ENCODE measurements at places on chromosomes 12 and 14.

DNA sequence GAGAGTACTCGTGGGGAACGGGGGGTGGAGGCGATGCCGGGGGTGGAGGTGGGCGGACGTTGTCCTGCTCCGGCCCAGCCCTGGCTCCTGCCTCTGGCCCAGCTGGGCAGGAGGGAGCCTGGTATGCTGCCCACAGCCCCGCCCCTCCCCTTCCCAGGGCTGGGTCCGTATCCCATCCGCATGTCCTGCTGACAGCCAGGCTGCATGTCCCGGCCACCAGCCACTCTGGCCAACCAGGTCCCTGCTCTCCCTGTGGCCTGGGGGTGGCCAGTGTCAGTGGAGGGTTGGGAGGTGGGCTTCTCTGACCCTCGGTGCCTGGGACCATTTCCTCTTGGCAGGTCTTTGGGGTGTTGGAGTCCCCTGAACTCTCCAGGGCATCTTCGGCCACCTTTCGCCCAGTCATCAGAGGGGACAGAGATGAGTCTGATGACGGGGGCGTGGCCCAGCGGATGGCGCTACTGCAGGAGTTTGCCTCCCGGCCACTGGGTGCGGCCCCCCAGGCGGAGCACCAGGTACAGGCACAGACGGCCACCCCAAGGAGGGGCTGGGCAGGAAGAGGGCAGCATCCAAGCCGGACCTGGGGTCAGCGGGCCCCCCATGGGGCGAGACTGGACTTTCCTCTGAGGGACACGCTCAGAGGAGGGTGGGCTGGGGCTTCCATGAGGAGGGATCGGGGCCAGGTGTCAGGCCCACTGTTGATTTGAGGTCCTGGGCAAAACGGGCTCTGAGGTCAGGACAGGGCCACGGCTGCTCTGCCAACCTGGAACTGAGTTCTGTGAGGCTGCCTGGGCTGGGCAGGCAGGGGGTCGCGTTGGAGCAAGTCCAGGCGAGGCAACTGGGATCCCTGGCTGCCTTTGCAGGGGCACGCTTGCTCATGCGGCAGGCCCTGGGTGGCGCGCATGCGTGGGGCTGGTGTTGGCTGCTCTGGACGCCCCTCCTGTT lies 20.2 kb downstream of the CEP170B start:
- no peak for DNase-seq

- no peak for DNase-seq
These were observed 379.8 kb upstream of the PRICKLE1 start for GRCh38 chr12:42969355-42969754.

DNA sequence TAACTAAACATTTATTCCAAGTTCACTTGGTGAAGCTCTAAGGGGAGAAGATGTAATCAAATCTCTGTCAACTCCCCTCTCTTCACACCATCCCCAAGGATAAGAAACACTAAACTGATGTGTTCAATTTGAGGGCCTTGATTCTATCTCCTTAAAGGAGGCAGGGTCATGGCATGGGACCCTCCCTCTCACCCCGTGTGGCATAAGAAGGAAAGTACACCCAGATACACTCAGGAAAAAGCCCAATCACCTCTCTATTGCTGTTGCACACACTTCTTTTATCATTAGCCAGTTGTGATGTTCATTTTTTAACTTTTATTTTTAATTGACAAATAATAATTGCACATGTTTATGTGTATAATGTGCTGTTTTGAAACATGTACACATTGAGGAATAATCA lies 35.1 kb downstream of the WASHC3 start:
- no peak for DNase-seq

DNA sequence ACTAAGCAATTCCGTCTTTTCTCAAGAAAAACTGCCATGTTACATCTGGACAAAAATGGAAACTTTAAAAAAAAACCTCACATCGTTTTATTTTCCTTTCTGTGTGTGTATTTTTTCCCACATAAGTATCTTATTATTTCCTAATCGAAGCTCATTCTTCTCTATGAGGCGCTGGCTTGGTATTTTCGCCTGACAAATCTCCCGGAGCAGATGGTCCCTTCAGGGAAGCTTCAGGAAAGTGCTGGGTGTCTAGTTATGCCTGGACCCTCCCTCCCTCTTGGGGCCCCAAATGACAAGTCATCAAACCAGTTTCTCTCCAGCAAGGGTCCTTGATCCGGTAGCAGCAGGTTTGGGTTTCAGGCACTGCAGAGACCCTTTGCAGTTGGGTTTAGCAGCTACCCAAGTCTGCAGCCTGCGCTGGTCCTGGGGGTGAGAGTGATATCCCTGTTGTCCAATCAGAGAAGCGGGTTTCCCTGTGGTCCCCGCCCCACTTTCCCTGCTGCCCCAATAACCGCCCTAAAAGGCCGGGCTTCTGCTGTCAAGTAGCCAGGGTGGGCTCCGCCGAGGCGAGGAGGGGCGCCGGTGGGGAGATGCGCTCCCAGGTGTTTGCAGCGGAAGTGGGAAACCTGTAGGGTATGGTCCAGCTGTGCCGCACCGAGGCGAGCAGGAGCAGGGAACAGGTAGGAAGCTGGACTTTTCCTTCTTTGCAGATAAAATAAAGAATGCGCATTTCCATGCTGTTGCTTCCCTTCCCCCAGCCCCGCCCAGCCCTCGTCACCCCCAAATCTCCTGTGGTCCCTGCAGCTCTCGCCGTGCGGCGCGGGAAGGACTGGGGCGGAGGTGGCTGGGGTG lies at the start of gene CNTN1:
Gene CNTN1, plus strand, starts transcription at position 527 of the 852 bp plus-strand sequence.
- DNase-seq, result no peak

DNA sequence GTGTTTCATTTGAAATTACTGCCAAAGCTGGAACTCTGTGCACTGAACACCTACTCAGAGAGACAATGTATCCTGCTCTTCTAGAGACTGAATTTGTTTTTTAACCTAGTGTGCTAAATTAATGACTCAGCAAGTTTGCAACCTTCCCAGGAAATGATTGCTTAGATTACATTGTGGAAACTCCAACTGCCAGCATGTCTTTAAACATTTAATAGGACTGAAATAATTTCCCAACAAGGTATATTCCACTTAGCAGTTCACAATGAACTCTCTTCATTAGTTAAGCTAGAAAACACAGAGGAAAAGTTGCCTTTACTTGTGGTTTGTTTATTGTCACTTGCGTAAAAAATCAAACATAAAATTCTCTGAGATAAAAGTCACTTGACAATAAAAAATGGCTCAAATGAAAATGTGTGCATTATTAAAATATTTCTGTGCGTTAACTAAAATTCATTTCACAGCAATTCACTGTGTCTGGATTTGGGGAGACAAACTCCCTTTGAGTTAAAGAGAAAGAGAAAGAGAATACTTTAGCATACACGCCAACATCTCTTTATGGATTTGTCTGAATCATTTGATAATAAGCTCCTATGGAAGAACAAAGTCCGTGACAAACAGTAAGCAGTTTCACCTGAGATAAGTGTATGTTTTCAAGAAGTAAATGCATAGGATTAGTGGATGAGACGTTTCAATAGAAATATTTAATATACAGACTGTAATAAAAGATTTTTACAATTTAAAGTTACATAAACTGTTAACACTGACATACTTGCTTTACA lies 284.0 kb downstream of the PRKD1 start:
- no peak for DNase-seq

DNA sequence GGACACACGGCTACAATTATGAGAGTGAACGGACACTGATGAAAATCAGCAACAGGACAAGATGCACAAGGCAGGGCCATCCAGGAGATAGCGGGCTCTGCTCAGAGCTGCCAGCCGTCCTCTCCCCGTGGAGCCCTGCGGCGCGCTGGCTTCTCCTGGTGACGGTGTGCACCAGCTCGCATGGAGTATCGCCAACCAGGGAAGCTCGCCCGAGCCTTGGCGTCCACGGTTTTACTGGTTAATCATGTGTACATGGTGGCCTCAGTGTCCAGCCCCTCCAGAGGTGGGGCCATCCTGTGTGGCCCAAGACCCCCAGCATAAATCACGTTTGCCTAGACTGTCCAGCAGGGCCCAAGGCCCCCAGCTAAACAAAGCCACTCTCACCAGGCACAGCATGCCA lies 31.2 kb upstream of the DYNC1H1 start:
- DNase-seq, result no peak

GRCh38 chr14:24093207-24093900 lies 757 bp upstream of the PCK2 start:
- no peak for DNase-seq

GRCh38 chr12:100953677-100954076 lies 159.1 kb downstream of the ANO4 start:
- no peak for DNase-seq

- no peak for DNase-seq
These were observed 6.3 kb downstream of the ZFP36L1 start for GRCh38 chr14:68786491-68787091.

- no peak for DNase-seq
These were observed 90.8 kb downstream of the TBC1D30 start for GRCh38 chr12:64915242-64915641.

Measured in activated naive CD8-positive, alpha-beta T cell treated with anti-CD3 and anti-CD28 coated beads, Interleukin-2, amount 50 U/mL, for 24 hours (primary cell).